ENCODE measurements at places on chromosomes 3 and 15.

- no peak for DNase-seq
Measured at GRCh38 chr3:101542957-101543356, 18.7 kb upstream of the TRMT10C start.

- no peak for DNase-seq
Measured at GRCh38 chr3:158571969-158572765, 1.2 kb downstream of the MLF1 start.

GRCh38 chr3:131403216-131403895, 21.8 kb downstream of the NUDT16 start:
- no peak for DNase-seq

DNA sequence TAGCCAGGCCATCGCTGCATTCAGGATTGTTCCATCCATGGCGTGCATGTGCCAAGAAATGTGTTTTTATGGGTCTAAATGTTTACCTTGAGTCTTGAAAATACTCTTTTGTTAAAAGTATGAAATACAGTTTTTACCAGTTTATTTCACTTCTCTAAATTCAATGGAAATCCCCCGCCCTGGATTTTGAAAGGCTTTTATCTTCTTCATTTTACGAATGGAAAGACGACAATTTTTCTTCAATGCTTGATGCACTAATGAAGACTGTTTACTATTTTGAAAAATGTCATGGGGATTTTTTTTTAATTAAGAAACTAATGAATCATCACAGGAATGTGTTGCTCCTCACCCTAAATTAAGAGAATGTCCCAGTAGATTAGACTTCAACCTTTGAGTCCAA, 83.5 kb downstream of the FAM81A start:
- DNase-seq: no peak

DNA sequence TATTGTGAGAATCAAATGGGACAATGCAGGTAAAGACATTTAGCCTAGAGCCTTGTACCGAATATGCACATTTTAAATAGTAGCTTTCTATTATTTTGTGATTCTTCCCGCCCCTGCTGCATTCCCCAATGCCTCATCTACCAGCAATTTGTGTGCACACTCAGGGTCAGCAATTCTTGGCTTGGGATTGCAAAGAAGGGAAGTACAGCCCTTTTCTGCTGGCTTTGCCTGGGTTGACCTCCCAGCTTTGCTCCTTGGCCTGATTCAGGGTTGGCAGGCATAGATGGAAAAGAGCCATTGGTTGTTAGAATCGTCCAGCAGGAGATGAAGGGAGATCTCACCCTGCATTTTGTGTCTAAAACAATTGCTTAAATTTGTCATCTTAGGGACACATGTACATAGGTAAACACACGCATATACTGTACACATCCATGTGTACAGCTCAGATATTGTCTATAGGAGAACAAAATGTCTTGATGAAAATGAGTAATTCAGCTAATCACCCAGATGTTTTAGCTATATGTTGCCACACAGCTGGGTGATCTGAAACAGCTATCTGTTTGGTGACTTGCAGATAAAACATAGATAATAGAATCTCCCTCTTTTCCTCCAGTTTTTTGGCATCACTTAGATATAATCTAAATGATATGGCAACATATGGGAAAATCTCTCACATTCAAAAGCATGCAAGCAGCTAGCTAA, 340.9 kb upstream of the TBL1XR1 start:
- DNase-seq: no peak

GRCh38 chr3:49012441-49013017, 5.3 kb downstream of the WDR6 start:
- no peak for DNase-seq

DNA sequence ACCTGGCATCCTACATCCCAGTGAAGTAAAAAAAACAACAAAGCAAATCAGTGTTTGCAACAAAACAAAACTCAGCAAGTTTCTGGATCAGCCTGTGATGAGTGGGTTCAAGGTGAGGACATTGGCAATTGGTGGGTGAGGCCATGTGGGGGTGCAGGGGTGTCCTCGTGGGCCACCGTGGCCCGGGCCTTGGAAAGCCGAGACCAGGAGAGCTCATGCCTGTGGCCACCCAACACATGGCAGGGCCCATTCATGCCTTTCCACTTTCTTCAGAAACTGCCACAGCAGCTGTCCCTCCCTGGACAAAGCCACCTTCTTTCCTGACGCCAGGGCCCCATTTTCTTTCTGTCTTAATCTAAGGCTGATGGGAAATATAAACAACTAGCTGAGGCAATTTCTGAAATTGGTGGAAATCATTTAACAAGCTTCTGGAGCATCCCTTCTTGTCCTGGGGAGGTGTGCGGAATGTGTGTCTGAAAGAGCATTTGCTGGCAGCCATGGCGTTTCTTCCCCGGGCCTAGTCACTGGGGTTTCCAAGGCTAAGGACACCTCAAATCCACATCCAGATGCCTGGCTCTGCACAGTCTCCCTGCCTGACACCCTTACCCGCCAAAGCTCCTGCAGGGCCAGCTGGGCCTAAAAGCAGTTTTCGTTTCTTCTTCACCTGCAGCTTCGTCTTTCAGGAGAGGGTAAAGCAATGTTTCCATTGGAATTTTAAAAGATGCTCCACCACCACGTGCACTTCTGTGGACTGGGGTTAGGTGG, 34.1 kb upstream of the SFMBT1 start:
- DNase-seq: no peak

DNA sequence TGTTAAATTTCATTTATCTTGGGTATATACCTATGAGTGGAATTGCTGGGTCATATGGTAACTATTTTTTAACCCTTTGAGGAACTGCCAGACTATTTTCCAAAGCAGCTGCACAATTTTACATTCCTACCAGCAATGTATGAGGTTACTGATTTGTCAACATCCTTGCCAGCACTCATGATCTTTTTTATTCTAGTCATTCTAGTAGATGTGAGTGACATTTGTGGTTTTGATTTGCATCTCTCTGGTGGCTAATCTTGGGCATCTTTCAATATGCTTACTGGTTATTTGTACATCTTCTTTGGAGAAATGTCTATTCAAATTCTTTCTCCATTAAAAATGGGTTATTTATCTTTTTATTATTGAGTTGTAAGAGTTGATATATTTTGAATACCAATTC, 21.3 kb upstream of the LRRC58 start:
- DNase-seq: no peak

DNA sequence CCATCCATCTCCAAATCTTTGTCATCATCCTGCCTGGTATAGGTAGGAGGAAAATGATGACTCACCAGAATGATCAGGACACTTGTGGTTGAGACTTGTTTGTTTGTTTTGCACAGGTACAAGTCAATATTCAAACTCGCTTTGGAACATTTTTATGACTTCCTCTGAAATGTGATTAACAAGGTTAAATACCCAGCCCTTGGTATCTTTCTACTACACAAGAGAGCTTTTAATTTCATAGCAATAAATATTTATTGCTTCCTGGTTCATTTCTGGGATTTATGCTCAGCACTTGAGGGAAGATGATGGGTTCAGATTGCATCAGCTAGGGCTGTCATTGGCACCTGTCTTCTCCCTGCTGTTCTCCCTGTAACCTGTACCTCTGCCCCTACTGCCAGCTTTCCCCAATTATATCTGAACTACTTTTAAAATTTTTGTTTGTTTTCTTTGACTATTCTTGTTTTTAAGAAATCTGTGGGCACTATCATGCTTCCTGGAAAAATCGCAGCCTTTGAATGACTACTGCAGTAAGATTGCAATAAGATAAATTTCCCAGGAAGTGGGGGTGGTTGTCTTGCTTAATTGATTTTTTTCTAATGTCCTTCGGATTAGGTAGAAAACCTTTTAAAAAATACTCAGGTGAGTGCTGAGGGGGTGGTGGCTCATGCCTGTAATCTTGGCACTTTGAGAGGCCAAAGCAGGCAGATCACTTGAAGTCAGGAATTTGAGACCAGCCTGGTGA, 24.3 kb upstream of the GCNT3 start:
- DNase-seq: no peak

DNA sequence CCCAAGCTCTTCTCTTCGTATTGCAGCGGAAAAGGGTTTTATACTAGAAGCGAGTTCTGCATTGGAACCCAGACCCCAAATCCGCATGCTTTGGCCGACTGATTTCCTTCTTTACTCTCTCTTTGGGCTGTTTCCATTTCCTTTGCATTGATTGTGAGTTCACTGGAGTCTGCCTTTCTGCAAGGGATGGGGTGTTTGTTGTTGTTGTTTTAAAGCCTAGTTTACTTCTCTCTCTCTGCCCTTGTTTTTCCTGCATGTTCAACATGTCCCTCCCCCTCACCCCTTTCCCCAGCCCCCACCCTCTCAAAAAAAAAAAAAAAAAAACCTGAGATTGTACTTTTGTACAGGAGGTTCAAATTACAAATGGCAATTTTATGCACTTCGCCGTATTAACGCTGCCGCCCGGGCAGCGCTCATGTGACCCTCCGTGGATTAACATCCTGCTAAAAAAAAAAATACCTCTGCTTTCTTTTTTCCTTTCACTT, 2.2 kb downstream of the NR2F2 start:
- no peak for DNase-seq
